Stimulated activated CD4-positive, alpha-beta T cell treated with anti-CD3 and anti-CD28 coated beads, Interleukin-2, amount 100 ng/mL, for 24 hours (primary cell): ENCODE measurements at places on chromosomes 4 and X.

DNA sequence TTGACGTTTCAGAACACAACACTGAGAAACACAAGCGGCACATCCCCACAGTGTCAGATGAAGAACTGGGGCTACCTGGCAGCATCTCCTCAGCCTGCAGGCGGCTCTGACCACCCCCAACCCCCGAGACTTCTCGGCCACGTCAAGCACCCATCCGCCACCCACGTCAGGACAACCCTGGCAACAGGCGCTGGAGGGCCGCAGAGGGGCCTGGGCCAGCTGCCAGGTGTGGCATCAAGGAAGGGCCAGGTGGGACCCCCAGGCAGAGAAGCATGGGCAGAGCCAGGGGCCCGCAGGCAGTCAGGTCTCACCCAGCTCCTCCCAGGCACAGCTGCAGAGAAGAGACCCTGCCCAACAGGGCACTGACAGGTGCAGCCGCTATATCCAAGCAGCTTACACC, 22.3 kb downstream of the GAK start:
- no peak for DNase-seq

DNA sequence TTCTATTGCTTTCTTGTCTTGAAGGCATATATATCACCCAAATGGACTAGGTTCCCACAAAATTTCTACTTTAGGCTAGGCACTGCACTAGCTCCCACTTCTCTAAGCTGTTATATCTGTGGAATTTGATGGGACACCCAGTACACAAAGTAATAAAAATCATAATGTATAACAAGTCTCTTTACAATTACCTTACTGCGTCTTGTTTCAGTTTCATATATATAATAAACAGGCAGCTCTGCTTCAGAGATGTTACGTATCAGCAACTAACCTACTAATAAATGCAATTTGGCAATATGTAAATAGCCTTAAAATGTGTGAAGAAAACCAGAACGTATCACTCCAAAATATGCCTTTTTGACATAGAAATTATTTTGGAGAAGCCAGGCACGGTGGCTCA, 42.0 kb upstream of the UGDH start:
- no peak for DNase-seq

- DNase-seq = no peak
Measured at GRCh38 chr4:3238721-3239120, 10.2 kb upstream of the MSANTD1 start.

GRCh38 chrX:17822351-17822750, 38.7 kb downstream of the RAI2 start:
- no peak for DNase-seq

DNA sequence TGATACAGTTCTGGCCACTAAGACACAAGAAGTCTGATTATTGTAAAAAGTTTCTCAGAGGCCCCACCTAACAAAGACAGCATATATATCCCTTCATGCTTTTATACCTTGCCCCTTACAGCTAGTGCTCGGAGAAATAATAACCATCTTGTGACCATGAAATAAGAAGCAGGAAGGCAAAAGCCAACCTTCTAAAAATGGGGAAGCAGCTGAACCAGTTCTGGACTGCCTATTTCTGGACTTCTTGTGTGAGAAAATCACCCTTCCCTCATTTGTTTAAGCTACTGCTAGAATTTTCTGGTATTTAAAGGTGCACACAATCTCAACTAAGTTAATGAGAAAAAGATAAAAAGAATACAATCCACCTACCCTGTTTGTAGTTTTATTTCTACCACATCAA, 87.5 kb downstream of the CNOT6L start:
- DNase-seq = no peak
